Activated CD4-positive, alpha-beta T cell treated with anti-CD3 and anti-CD28 coated beads for 36 hours (primary cell): ENCODE measurements at places on chromosomes 11 and 22. TPM values are rescaled to one million over a fixed set of nuclear protein-coding genes. Genes with fewer than 3 reads are reported as not detected.
A peak's percentile ranks its signal among the peaks of the same experiment; 100 is the strongest.

GRCh38 chr11:101807531-101807930 is 107.3 kb upstream of the CEP126 start:
- DNase-seq: no peak

DNA sequence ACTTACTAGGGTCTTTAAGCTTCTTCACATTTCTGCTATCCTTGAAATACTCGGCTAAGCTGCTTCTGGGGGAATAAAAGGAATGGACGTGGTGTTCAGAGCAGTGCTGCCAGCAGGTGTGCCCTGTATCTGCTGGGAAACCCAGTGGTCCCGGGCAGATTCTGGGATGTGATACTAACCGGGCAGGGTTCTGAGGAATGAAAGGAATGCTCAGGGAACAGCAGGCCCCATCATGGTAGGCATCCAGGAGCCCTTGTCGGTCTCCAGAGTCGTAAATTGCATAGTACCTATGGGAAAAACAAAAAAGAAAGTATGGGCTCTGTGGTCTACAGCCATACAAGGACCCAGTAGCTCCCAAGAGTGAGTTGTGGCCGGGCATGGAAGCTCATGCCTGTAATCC is 4.5 kb upstream of the TMEM223 start:
- no peak for DNase-seq

DNA sequence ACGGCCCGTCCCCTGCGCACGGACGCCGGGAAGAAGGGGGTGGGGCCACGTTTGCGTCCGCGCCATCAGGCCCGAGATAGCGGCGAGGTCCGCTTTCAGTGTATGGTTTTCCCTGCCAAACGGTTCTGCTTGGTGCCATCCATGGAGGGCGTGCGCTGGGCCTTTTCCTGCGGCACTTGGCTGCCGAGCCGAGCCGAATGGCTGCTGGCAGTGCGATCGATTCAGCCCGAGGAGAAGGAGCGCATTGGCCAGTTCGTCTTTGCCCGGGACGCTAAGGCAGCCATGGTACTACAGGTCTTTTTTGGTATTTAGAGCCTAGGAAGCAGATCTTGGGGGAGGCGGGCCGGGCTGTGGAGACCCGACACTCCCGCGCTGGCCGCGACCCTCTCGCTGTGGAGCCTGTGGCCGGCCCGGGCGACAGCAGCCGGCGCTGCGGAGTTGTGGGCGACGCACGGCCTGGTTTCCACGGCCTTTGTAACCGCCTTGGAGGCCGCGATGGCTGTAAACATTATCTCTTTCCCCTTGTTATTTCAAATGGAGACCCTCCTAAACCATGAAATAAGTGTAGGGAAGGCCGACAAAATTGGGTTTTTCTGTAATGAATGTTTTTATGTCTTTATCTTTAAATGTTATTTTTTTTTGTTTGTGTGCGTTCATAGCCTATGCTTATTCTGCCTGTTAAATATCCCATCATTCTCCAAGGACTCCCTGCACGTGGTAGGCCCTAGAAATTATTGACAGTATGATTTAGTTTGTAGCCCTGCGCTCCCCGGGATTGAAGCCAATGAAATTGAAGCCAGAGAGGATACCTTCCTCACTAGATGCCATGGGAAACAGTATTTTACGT is at the start of gene AASDHPPT:
TSS of gene AASDHPPT (plus strand) at position 54 of the 847 bp plus-strand sequence. CDS start at position 103, 49 bp downstream.
- no peak for DNase-seq

- DNase-seq: no peak
Observed at GRCh38 chr11:110392056-110392455, 37.7 kb upstream of the FDX1 start.

DNA sequence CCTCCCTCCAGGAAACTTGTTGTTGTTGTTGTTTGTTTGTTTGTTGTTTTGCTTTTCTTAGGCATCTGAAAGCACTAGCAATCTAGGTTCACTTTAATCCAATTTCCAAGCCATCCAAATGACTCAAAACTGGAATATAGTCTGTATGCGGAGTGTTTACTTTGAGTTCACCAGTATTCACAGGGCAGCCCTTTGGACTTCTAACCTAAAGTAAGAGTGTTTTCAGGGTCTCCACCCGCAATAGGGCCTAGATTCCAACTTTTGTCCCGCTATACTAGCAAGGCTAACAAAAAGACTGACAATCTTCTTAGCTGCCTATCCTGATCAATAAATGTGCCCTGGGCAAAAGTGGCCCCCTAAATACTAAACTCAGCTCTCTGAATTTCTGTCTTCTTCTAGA is 13.6 kb downstream of the PGM2L1 start:
- no peak for DNase-seq

DNA sequence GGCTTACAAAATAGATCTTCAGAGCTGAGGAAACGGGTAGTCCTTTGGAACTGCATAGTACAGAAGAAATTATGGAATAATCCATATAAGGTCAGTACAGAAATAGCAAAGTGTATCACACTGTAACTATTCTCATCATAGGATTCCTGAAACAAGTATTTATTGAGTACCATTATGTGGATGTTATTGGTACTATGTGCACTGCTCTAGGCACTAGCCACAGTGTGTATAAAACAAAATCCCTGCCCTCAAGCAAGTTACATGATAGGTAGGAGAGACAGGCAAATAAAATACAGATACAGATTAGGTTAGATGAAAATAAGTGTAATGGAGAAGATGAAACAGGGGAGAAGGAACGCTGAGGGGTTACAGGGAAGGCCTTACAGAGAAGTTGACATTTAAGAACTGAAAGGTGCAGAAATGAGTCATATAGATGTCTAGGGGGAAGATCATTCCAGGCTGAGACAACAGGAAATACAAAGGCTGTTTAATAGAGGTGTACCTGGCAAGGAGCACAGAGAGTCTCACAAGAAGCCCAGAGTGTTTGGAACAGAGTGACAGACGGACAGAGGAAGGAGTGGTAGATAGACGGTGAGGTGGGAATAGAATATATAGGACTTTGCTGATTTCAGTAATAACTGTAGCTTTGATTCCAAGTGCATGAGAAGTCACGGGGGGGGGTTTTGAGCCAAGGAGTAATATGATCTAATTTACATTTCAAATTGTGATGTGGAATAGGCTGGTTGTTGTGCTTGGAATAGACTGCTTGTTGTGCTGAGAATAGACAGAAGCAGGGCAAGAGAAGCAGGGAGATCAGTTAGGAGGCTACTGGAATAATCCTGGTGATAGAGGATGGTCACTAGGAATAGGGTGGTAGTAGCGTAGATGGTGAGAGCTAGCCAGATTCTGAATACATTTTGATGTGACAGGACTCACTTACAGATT is 13.7 kb downstream of the RNF141 start:
- DNase-seq: no peak

- DNase-seq: no peak
Observed at GRCh38 chr11:66279092-66279734, 1.2 kb downstream of the CNIH2 start.

- DNase-seq: no peak
Observed at GRCh38 chr11:93198215-93198845, 539 bp upstream of the SLC36A4 start.

- DNase-seq: no peak
Observed at GRCh38 chr22:30908051-30908461, 60.5 kb downstream of the MORC2 start.

Gene CD3G
- 146 TPM for total RNA-seq

Gene SEPTIN3
- total RNA-seq: 1.8 TPM

GRCh38 chr22:19016081-19016766 is 80.1 kb upstream of the PRODH start:
- DNase-seq: no peak

DNA sequence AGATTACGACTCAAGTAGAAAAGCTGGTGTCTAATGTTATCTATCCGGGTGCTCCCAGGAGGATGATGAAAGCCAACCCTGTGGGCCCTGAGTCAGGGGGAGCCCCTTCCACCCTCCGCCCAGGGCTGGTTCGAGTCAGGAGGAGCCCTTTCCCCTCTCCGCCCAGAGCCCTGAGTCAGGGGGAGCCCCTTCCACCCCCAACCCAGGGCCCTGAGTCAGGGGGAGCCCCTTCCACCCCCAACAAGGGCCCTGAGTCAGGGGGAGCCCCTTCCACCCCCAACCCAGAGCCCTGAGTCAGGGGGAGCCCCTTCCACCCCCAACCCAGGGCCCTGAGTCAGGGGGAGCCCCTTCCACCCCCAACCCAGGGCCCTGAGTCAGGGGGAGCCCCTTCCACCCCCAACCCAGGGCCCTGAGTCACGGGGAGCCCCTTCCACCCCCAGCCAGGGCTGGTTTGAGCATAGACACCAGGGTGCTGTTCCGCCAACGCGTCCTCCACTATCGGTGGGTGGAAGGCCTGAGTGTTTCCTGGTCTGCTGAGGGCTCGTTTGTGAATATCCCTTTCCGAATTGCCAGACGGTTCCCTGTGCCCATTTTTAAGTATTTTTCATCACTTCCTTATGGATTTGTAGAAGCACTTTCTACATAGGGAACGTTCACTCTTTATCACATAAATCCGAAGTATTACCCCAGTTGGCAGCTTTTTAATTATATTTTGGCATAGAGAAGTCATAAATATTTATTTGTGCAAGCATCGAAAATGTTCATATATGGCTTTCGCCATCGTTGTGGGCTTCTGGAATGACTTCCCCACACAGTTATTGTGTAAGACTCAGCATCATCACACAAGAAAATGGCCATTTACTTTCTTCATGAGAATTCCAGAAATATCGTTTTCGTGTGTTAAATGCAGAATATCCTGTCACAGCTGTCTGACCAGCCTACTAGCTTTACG is 380.6 kb downstream of the BRD1 start:
- DNase-seq: peak; percentile 76

GRCh38 chr11:2522631-2523255 is 77.9 kb downstream of the KCNQ1 start:
- peak; percentile 2 for DNase-seq

GRCh38 chr22:49829044-49829853 is 1.6 kb upstream of the BRD1 start:
- DNase-seq: no peak

DNA sequence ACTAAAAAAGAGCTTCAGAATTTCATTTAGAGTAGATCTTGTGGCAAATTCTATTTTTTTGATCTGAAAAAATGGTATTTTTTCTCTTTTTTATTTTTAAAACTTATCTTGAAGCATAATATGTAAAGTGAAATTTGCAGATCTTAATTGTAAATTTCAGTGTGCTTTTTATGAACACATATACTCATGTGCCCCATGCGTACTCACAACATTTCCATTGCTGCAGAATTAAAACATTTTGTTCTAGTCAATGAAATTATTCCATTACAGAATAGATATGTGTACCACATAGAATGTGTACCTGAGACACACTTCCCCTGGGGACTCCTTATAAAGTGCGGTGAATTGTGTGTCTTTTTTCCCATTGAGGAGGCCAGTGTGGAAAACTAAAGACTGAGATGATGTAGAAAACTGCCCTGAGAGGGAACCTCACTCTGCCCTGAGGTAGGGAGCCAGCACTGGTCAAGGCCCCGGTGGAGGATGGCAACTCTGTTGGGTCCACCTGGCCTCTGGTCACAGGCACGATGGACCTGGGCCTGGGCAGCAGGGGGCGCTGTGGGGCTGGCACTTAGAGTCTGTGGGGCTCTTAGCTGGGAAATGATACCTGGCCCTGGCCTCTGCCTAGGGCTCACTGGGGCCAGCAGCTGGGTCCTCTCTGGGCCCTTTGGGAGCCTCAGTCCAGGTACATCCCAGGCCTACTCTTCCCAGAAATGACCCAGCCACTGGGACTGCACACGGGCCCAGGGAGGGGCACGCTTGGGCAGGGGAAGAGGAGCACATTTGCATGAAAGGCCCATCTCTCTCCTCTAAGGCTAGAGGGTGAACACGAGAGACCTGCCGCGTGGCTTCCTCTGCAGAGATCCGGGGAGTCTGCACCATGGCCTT is 77.9 kb upstream of the TOP3B start:
- DNase-seq: peak; percentile 87

DNA sequence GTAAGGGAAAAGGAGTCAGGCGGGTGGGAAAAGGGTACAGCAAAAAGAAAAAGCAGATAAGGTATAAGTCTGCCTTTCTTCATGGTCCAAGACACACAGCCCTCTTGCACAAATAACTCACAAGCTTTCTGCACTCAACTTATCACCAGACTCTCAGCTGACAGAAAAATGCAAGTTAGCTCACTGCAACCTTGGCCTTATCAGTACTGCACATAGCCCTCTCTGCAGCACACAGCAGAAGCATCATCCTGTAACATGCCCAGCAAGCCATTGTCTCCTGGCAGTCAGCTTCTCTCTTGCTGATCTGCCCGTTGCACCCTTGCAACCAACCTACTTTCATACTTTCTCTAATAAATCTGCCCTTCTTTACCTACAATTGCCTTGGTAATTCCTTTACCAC is 5.8 kb downstream of the ZBTB44 start:
- DNase-seq: no peak

DNA sequence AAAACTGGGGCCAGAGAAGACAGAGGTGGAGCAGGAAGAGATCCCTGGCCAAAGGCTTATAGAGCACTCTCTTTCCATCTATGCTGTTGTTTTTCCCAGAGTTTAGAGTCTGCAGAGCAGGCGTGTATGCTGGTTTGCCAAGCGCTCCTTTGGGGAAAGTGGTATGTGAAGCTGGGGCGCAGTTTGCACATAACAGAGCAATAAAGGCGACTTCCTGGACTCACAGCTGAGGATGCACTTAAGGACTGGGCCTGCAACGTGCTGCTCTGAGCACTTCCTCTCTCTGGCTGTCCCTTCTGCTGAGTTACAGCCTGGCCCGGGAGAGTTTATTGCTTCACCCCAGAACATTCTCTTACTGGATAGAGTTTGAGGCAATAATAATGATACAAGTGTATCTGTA is 41.7 kb downstream of the THAP12 start:
- DNase-seq: no peak

Gene DEPDC7
- total RNA-seq: 2.3 TPM

- no peak for DNase-seq
Observed at GRCh38 chr11:120465921-120466534, 45.5 kb upstream of the GRIK4 start.

- no peak for DNase-seq
Observed at GRCh38 chr11:63556404-63557013, 6.7 kb downstream of the PLAAT2 start.

Gene CHRM1
- total RNA-seq: not detected

Gene CARS1
- 126 TPM for total RNA-seq

Gene PTPRJ
- total RNA-seq: 21.3 TPM

DNA sequence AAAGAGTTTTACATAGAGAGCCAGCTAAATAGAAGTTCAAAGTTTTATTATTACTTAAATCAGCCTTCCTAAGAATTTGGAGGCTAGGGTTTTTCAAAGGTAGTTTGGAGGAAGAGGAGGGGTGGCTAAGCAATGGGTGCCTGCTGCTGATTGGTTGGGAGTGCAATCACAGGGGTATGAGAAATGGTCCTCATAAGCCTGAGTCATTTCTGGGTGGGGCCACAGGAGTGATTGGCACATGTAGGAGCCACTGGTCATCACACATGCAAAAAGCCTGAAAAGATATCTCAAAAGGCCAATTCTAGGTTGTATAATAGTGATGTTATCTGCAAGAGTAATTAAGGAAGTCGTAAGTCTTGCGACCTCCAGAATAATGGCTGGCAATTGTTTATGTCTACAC is 12.9 kb downstream of the OR51L1 start:
- no peak for DNase-seq
